ENCODE measurements at places on chromosomes 6 and 20.

DNA sequence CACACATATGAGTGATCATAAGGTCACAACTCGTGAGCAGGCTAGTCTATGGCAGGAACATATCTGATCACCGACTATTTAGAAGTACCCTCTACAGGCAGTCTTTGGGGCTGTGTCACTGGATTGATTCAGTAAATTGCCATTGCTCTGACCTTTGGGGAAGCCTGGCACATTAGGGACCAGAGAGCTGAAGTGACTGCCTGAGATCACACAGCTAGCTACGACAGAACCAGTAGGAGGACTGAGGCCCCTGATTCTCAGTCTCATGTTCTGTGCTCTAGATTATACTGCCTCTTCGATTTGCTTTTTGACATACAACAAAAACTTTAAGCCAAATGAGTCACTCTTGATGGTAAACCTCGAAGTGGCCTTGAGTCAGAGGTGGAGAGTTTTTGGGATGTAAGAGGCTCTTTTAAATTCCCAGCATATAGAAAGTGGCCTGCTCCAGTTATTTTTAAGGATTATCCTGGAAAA is 247.5 kb upstream of the SUPT3H start:
- DNase-seq: no peak

DNA sequence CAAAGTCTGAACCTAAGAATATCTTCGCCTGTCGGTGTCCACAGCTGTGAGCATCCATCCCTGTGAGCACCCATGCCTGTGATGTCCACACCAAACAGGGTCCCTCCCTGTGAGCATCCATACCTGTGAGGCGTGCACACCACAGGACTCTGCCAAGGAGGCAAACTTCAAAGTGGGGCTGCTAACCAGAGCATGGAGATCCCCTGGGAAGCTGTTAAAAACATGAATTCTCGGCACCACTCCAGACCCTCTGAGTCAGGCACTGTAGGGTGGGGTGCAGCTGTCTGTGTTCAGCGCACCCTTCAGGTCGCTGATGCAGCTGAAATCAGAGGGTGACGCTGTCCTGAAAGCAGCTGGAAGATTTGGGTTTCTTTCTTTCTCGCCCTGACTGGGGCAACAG is 85.4 kb upstream of the NXT1 start:
- no peak for DNase-seq

DNA sequence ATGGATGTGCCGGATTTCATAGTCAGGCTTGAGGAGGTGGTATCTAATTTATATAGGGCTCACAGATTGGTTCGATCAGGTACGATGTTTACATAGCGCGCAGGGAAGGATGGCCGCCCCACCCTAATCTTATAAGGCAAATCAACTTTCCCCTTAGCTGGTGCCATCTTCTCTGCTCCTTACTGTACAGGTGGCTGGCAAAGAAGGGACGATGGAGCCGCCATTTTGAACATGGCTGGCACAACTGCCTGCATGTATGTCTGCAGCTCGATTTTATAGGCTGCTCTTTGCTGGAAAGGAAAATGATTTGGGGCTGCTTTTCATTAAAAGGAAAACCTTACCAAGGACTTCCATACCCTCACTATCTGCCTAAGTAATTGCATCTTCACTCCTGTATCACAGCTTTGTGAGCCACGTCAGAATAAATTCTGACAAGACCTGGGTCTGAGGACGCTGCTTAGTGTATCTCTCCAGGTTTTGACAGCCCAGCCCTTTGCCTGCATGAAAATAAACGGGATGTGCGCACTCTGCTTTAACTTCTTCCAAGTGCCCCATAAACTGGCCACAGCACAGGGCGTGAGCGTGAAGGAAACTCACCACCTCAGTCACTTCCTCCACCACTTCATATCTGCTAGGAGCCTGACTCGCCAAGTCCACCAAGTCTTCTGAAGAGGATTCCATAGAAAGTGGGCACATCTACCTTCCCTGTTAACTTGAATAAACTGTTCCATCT is 109.4 kb upstream of the ARMC2 start:
- DNase-seq: no peak

DNA sequence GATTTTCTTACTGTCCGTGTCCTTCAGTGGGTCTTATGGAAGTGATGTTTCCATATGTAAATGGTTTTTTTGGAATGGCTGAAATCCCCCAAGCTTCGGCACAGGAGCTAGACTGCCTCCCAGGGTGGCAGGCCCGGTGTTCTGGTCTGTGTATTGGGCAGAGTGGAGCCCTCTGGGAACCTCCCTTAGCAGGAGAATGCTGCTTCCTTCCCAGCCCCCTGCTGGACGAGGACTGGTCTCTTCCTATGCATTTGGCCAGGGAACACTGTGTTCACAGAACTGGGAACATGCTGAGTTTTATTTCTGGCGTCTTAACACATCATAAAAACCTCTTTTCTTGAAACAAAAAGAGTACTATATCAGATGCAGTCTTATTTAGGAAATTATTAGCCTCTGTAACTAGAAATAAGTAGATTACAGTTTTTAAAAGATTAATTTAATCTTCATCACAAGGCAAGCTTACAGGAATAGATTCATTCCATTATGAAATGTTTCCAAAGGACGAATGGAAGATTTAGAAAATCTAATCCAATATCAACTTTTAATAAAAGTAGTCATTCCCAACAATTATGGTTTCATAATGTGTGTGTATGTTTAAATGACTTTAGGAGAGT is 56.6 kb downstream of the SYTL3 start:
- no peak for DNase-seq

DNA sequence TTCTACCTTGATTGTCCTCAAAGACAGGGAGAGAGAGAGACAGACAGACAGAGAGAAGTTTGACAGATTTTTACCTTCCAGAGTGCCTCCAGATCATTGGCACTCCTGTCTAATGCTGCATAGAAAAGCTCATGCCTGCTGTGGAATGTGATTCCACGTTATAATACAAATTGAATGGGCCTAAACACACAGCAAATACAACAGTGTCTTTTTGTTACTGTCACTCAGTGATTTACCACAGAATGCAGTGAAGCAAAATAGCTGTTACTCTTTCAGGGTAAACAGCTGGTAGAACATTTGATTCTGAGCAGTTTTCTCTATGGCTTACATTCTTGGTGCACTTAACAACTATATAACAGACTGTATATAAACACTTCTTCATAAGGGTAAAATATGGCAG is 558.7 kb downstream of the LMBRD1 start:
- DNase-seq: no peak

DNA sequence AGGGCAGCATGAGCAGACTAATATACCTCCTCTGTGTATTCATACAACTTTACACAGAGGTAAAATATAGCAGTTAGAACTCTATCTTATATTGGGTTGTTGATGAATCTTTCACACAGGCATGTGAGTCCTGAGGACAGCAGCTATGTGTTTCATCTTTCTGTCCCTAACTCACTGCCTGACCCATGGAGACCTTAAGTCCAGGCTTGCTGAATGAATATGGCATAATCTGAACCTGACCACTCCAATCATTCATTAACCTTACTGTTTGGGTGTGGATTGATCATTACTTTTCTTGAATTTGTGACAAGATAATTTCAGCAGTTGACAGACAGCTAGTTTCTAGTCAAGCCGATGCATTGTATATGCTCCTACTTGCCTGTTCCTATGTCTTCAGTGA is 27.3 kb upstream of the TSPYL1 start:
- no peak for DNase-seq

DNA sequence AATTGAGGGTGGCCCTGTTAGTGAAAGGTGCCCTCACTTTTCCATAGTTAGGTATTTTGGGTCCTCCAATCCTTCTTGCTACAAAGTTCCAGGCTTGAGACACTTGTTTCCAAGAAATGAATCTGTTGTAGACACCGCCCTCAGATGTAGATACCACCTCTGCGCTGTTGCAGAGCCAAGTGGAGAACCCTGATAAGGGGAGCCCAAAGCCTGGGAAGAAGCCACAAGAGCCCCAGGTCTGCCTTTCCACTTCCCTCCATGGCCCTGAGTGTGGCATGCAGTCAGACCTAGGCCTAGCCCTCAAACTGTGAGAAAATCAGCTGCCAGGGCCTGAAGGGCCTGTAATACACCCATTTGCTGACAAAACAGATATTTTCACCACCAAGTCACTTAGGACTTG is 37.1 kb downstream of the DTD1 start:
- no peak for DNase-seq

GRCh38 chr6:9095137-9095536 is 659.8 kb upstream of the SLC35B3 start:
- DNase-seq: no peak

DNA sequence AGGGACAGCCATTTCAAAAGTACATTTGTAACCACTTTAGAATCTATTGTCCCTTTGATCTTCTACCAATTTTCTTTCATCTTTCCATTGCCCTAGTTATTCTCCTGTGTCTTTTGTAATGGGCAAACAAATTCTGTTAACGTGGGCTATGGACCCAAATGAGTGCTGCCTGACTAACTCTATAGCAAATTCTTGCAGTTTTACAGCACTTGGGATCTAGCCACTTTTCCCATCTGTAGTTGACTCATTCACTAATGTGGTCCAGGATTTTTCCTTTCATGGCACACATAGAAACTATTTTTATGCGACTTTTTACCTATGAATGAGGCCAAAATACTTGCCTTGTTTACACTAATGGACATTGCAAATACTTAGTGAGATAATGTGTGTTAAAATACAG is 52.0 kb downstream of the GRIK2 start:
- DNase-seq: no peak

DNA sequence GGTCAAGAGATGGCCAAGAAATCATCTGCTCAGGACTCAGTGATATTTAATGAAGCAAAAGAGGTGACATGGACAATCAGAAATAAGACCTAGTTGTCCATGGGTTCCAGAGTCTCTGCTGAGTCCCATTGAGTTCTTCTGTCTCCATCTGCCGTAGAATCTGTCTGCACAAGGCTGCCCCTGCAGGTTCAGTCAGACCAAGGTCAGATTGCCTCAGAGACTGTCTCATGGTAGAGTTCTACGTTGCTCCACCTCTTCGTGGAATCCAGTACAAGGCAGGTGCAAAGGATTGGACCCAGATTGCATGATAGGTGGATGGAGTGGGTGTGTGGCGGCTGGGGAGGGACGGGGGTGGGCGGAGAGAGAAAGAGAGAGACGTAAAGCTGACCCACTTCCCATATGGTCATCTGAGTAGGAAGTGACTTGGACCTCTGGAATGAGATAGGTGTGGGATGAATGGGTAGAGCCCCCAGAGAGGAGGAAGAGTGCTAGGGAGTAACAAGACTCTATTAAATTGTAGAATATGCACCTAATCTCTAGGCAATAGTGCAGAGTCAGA is 75.3 kb downstream of the SOBP start:
- DNase-seq: no peak

DNA sequence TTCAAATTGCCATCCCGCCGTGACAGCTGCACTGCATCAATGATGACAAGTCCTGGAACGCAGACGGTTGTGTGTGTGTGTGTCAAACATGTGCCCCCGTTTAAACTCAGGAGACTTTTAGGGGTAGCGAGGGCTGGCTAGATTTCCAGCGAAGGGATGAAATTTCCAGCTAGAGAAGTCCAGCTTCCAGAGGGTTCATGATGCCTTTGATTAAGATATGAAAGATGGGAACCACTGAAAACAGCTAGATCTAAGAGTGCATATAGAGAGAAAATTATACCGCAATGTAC is 644 bp downstream of the KIZ start:
- DNase-seq: no peak

DNA sequence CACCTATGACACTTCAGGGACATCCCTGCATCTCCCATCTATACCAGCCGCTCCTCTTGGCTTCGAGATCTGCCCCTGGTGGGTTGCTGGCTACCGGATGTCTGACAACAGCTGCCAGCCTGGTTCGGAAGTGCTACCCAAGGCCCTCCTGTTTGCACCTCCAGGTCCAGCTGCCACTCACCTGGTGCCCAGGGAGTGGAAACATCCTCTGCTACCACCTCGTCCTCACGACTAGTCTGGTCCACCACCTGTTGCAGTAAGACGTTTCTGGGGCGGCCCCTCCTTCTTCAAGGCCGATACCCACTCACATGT is 8.3 kb upstream of the PCMTD2 start:
- no peak for DNase-seq

DNA sequence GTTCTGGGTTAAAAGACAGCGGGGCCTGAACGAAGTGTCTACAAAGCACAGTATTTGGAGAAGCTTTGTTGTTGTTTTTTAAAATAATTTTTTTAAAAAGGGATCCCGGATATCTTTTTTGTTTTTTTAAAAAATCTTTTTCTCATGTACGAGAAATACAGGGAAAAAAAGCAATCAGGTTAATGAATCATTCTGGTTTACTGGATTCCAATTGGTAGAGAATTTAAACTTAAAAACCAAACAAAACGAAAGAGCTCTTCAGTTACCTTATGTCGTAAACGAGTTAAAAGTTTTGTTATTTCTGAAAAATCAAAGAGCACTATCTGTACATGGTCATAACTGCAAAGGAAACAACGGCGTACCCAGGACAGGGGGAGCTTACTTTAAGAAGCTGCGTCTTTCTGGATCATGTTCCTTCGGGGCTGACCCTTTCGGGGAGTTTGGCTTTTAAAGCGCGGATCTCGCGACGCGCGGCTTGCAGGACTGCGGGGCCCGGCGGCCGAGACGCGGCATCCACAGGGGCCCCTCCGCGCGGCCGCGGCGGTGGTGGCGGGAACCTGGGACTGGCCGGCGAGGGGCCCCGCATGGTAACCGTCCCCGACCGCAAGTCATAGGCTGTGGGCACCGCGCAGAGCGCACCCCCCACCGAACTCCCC is 927 bp downstream of the IL20RA start:
- no peak for DNase-seq

- no peak for DNase-seq
These were observed 232.7 kb downstream of the DLL1 start for GRCh38 chr6:170057961-170058877.

- DNase-seq: no peak
These were observed 391.2 kb upstream of the MAP3K7 start for GRCh38 chr6:90978046-90978445.

DNA sequence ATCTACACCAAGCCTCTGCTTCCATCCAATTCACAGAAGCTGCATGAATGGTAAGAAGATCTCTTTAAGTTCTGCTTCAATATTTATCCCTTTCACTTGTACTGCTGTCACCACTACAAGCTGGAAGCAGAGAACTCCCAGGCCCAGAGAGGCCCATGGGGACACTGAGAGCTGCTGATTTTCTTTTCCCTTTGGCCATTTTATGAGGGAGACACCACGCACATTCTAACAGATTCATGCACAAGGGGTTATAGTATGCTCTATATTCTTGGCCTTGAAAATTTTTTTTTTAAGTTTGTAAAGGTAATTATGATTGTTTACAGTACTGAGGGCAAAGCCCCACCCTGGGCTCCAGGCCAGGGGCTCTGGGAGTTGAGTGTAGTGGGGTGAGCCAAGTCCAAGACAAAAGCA is 88.4 kb downstream of the MYB start:
- no peak for DNase-seq

- DNase-seq: no peak
These were observed 518.5 kb downstream of the CD83 start for GRCh38 chr6:14635934-14636591.

DNA sequence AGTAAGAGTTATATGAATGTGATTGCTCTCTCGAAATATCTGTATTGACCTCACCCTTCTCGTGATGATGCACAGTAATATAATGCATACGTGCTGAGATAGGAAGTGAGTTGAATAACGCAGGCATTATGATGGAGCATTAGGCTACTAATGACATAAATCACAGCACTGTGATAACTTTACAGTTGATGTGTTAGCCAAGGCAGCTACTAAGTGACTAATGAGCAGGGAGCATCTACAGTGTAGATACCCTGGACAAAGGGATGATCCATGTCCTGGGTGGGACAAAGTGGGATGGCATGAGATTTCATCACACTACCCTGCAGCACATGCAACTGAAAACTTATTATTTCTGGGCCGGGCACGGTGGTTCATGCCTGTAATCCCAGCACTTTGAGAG is 68.4 kb downstream of the HDGFL1 start:
- no peak for DNase-seq

All from substantia nigra (tissue), 51 donors.